ENCODE measurements at places on chromosomes 16 and 17. TPM values are rescaled to one million over a fixed set of nuclear protein-coding genes. Genes with fewer than 3 reads are reported as not detected.

DNA sequence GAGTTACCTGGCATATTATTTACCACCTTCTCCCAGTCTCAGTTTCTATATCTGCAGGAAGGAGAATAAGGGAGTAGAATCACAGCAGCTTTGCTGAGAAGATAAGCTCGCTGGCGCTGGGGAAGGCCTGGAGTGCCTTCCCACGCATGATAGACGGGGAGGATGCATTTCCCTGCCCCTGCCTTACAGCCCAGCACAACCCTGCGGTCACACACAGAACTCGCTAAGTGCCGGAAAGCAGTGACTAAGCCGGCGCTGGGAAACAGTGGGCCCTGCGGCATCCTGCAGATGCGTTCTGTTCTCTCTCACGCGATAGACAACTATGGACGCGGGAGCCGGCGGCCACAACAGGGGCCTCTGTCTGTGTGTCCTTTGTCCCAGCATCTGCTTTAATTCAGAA lies 4.8 kb downstream of the CA5A start:
- DNase-seq: peak; percentile 22

CACNG1 gene
- total RNA-seq: not detected

GRCh38 chr16:10408824-10409381 lies 23.0 kb downstream of the ATF7IP2 start:
- no peak for DNase-seq

JPH3 gene
- total RNA-seq: 0.08 TPM

DNA sequence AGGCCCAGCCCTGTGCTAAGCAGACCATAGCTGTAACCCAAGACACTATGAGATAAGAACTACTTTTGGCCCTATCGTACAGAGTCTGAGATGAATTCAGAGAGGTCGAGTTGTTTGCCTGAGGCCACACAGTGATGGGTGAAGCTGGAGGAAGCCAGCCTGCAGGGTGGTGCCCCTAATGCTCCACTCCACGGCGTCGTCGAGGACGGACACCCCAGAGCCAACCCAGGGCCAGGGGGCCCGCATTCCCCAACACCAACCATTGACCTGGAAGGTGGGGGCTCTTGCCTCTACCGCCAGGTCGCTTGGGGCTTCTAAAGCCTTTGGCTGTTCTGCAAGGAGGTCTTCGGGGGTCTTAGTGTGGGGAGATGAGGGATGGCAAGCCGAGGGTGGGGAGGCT lies 84.1 kb downstream of the IRF8 start:
- DNase-seq: no peak

KRTAP4-9 gene
- total RNA-seq: not detected

DNA sequence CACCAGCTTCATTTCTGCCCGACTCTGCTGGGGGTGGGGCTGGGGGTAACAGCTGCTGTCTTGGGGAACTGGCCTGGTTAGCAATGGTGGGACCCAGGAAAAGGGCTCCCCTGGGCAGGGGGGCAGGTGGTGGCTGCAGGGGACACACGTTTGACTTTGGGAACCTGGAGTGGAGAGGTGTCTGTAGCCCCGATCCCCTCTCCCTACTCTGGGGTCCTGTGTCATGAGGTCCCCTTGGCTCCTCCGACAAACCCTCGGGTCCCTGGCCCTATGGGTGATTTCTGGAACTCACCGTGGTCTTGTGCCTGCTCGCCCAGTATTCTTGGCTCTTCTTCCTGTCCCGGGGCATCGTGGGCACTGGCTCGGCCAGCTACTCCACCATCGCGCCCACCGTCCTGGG lies 12.0 kb downstream of the SPNS3 start:
- DNase-seq: no peak

GRCh38 chr16:89565256-89565505 lies 4.7 kb downstream of the RPL13 start:
- DNase-seq: no peak

GNGT2 gene
- total RNA-seq: 2.1 TPM

DNA sequence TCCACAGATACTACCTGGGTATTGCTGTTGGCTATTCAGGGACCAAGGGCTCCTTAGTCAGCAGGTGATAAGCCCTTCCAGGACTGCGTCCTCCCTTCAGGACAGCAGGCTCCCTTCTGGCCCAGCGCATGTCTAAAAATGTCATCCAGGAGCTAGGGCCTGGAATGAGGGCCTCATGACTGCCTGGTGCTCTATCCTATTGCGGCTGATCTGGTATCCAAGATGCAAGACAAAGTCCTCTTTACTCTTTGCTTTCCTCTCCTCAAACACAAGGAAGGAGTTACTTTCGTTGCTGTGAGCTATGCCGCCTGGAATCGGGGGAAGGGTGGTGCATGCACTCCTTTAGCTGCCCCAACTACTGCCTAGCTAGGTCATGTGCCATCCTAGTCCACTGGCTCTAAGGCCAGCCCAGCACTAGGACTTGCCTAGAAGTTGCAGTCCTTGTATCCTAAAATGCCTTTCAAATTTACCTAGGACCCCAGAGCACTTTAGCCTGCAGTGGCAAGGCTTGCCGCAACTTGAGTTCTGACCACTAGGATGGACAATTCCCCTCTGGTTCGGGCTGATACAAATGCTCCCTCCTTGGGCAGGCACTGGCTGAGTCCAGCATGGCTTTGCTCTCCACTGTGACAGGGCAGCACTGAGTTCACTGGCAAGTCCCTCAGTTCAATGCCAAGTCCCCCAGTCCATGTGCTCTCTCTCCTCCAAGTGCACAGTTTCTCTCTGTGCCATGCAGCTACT lies 10.1 kb upstream of the TMEM219 start:
- DNase-seq: no peak

GAS2L2 gene
- total RNA-seq: 0.11 TPM

SPN gene
- total RNA-seq: 0.91 TPM

- no peak for DNase-seq
Observed at GRCh38 chr17:78675836-78676235, 98.6 kb upstream of the DNAH17 start.

GRCh38 chr17:12830777-12831247 lies 41.5 kb downstream of the ARHGAP44 start:
- DNase-seq: no peak

HAP1 gene
- not detected for total RNA-seq

P2RX5 gene
- 13.0 TPM for total RNA-seq

IRX6 gene
- 1.4 TPM for total RNA-seq

PRR35 gene
- total RNA-seq: not detected

DNA sequence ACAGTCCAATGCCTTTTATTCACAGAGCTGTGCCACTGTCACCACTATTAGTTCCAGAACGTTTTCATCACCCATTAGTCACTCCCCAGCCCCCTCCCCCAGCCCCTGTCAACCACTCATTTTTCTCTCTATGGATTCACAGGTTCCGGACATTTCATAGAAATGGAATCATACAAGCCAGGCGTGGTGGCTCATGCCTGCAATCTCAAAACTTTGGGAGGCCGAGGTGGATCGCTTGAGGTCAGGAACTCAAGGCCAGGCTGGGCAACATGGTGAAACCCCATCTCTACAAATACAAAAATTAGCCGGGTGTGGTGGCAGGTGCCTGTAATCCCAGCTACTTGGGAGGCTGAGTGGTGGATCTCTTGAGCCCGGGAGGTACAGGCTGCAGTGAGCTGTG lies 759 bp upstream of the PAM16 start:
- DNase-seq: no peak

- DNase-seq: no peak
Observed at GRCh38 chr16:50802000-50802399, 60.1 kb downstream of the CYLD start.

DNA sequence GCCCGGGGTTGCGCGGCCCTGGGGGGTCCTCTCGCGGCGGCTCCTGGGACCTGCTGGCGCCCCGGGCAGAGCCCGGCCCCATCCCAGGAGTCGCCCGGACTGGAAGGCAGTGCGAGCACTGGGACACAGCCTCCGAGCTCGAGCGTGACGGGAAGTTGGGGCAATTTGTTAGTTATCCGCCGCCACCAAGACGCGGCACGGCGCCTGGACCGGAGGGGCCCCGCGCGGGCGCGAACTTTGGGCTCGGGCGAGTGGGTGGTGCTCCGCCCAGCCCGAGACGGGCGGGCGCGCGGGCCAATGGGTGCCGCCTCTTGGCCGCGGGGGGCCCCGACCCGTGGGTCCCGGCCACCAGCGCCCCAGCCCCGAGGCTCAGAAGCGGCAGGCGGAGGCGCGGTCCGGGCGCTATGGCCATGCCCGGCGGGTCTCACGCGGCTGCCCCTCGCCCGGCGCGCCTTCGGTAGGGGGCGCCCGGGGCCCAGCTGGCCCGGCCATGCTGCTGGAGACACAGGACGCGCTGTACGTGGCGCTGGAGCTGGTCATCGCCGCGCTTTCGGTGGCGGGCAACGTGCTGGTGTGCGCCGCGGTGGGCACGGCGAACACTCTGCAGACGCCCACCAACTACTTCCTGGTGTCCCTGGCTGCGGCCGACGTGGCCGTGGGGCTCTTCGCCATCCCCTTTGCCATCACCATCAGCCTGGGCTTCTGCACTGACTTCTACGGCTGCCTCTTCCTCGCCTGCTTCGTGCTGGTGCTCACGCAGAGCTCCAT lies at the start of gene ADORA2B:
TSS of gene ADORA2B (plus strand) at position 372 of the 768 bp plus-strand sequence. CDS start at position 491, 119 bp downstream.
- peak; percentile 79 for DNase-seq

FBXL16 gene
- not detected for total RNA-seq

CNTNAP1 gene
- total RNA-seq: 4.2 TPM

KCNH4 gene
- 0.13 TPM for total RNA-seq

- DNase-seq: peak; percentile 72
Observed at GRCh38 chr16:12459391-12460063, 344.2 kb downstream of the CPPED1 start.

DNA sequence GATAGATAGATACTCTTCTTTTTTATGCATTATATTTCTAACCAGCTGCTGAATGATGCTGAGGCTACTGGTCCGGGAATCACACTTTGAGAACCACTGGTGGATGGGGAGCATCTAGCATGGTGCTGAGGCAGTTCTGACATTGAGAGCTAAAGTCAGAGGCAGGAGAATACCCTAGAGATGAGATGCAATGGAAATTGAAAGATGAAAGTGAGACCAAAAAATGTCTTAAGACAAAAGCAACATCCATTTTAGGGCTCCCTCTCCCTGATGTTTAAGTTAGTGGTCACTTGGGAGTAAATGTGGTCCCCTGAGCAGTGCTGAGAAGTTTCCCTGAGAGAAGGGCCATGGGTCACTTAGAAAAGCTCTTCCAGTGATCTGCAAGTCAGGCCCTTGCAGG lies 6.8 kb downstream of the PCTP start:
- no peak for DNase-seq

DNA sequence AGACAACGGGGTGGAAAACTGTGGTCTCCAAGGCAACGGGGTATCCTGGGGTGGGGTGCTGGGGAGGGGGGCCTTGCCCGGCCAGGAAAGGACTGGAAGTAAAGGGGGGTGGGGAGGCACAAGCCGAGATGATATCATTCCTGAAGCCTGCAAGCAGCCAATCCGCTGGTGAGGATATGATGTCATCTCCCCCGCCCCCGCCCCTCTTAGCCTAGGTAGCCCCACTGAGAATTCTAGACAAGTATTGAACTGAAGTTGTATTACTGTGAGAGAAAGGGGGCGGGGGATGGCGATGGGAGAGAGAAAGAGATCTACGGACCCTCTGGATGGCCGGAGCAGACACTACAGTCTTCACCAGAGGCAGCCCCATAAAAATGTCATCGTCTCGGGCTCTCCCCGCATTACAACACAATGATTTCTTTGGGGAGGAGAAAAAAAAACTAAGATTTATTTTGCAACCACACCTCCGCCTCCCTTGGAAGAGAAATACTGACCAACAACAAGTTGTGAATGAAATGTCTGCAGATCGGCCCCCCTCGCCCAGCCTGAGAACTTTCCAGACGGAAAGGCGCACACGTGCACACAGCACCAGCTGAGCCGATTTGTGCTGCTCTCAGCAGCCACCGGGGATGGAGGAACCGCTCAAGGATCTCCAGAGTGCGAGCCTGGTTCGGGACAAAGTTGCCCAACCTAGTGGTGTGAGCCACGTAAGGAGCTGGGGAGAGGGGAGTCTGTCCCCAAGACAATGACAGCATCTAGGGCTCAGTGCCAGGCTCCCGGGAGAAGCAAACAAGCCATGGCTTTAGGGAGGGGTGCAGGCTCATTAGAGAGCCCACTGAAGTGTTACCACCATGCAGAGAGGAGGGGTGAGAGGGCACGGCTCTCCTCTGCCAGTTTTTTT lies 222.1 kb downstream of the SOX9 start:
- peak; percentile 72 for DNase-seq

GRCh38 chr17:68706356-68706920 lies 105.3 kb upstream of the FAM20A start:
- DNase-seq: no peak

PRKCB gene
- 1.7 TPM for total RNA-seq

GNAO1 gene
- 25.9 TPM for total RNA-seq
